Suppressor macrophage (primary cell): ENCODE measurements at places on chromosomes 6 and 20.
A peak's percentile ranks its signal among the peaks of the same experiment; 100 is the strongest.

GRCh38 chr6:3228046-3228671, 706 bp upstream of the TUBB2B start:
- DNase-seq = no peak

- DNase-seq = no peak
These were observed 2.4 kb downstream of the GTSF1L start for GRCh38 chr20:43724383-43724782.

GRCh38 chr20:35555951-35556645, 14.2 kb downstream of the ERGIC3 start:
- DNase-seq = no peak

GRCh38 chr20:63163596-63164483, 52.1 kb downstream of the YTHDF1 start:
- no peak for DNase-seq

- peak; percentile 19 for DNase-seq
These were observed 311.9 kb upstream of the SULF2 start for GRCh38 chr20:48096957-48097890.

GRCh38 chr6:90103056-90103800, 193.4 kb downstream of the BACH2 start:
- peak; percentile 86 for DNase-seq
